ENCODE measurements at places on chromosomes 7 and 10.

DNA sequence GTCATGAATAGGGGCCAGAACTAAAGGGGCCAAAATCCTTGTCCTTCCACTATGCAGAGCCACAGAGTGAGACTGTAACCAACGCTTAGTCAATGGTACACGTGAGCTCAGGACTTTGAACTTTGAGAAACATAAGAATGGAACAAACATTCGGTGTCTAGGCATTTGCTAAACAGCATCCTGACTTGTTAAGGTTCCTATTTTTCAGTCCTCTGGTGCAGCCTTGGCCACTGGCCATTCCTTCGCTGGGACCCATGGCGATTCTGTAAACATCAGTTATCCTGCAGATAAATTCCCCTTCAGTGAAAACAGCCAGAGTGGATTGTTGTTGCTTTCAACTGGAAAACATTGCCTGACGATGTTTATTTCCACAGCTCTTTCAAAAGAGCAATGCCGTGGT, 266.8 kb downstream of the SORCS1 start:
- peak; percentile 72 for DNase-seq

DNA sequence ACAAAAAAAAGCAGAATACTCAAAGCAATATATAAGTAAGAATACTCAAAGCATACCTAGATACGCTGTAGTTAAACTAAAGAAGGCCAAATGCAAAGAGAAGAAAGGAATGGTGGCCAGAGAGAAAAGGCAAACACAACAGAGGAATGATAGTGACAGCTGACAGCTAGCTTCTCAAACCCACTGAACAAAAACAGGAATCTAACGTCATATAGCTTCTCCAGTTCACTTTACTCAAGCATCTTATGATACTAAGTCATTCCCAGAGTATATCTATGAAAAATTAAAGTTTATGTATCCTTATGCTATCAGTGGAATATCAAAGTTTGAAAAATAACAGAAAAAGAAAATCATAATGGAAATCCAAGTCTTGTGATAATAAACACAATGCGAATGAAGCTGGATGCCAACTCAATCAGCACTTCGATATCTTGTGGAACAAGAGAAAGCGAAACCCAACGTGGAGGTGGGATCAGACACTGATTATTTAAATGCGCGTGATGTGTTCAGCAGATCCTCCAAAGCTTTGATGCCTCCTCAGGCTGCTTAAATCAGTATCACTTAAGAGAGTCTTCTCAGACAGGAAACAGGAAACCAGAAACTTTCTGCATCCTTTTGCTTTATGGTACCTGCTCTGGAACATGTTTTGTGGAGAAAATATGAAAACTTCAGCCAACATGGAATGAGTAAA, 102.8 kb downstream of the PIP4K2A start:
- peak; percentile 79 for DNase-seq

DNA sequence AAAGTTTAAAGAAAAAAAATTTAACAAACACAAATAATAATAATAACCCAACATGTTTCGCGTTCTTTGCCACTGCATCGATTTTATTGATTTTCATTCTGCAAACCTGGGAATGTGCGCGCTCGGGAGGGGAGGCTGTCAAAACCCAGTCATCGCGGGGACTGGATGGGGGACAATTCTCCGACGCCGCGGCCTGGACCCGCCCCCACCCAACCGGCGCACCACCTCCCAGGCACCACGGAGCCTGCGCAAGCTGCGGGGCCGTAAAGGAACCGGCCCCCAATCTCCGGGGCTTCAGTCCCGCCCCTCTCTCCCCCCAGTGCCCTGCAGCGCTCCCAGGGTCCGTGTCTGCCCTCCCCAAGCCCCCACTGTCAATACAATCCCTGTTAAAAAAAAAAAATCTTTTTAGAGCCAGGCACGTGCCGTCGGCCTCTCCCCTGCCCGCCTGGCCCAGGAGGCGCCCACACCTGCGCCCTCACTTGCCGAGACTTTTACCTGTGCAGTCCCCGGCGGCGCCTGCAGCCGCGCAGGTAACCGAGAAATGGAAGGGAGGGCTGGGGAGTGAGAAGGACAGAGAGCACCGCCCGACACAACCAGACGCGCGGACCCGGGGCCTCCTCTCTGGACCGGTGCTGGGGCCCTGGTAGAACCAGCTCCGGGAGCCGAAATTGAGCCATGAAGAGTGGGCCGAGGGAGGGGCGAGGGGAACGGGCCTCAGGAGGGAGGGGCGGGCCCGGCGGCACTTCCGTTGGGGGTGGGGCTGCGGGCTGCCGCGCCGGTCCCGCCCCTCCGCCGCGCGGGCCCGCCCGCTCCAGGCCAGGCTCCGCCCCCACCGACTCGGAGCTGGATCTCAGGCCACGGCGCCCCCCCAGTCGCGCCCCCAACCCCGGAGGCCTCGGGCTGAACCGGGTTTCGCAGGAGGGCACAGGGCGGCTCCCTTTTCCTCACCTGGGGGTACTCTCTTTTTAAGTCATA, 7.6 kb upstream of the ZNF503 start:
- peak; percentile 77 for DNase-seq

GRCh38 chr10:129277841-129278240, 189.2 kb upstream of the MGMT start:
- DNase-seq = no peak

DNA sequence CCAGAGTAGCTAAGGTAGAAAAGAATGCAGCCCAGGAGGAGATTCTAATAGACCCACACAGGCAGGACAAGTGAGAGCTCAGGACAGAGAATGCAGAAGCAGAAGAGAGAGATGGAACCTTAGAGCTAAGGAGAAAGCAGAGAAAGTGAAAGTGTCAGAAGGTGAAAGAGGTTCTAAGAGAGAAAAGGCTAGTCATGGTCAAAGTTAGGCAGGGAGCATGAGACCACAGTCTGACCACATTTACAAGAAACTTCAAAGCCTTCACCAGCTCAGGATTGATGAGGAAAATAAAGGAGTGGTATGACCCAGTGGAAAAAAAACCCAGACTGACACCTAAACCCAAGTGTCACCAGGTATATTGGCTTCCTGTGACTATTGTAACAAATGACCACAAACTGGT, 131.8 kb upstream of the WDR11 start:
- no peak for DNase-seq

GRCh38 chr10:44245601-44245938, 139.3 kb downstream of the CXCL12 start:
- DNase-seq = no peak

DNA sequence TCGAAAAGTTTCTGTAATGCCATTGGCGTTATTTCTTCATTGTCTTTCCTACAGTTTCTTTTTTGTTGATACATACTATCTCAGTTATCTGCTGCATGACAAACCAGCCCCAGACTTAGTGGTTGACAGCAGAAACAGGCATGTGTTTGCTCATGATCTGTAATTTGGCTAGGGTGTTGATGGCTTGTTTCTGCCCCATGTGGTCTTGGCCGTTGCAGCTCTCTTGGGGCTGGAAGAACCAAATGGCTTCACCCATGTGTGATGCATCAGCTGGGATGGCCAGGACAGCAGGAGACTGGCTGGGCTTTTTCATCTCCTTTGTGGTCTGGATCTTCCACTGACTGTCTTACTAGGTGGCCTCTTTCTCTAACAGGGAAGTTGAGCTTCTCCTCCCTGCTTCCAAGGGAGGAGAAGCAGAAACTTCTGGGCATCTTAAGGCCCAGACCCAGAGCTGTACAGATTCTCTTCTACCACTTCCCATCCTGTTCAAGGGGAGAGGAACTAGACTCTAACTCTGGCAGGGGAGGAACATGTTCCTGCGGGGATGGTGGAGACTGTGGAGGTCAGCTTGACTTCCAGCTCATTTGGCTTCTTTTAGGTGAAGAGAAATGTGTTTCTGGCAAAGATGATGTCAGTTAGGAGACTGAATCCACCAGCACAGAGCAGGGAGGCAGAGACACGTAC, 89.3 kb downstream of the FANK1 start:
- no peak for DNase-seq

GRCh38 chr7:94908323-94909178, 1.2 kb downstream of the PPP1R9A start:
- peak; percentile 49 for DNase-seq

DNA sequence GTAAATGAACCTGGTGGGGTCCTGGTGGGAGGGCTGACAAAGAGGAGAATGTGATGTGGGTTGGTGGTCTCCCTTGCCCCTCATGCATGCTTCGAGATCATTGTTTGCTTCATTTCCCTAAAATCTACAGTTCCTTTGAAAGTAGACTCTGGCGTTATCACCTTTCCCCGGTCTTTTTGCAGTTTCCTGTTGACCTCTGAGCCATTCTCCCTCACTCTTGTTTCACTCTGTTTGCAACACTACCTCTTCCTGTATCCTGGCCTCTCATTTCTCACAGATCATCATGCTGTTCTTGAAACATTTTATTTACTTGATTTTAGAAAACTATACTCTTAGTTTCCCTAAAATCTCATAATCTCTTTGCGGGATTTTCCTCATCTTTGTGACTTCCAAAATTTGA, 179.8 kb downstream of the WNT2 start:
- no peak for DNase-seq

GRCh38 chr7:132298790-132299189, 277.5 kb downstream of the PLXNA4 start:
- no peak for DNase-seq

GRCh38 chr10:59711871-59712494, 2.3 kb upstream of the SLC16A9 start:
- no peak for DNase-seq

GRCh38 chr10:43392748-43393147, 16.2 kb downstream of the HNRNPF start:
- no peak for DNase-seq

- no peak for DNase-seq
Measured at GRCh38 chr7:140206616-140207389, 30.0 kb upstream of the KDM7A start.

DNA sequence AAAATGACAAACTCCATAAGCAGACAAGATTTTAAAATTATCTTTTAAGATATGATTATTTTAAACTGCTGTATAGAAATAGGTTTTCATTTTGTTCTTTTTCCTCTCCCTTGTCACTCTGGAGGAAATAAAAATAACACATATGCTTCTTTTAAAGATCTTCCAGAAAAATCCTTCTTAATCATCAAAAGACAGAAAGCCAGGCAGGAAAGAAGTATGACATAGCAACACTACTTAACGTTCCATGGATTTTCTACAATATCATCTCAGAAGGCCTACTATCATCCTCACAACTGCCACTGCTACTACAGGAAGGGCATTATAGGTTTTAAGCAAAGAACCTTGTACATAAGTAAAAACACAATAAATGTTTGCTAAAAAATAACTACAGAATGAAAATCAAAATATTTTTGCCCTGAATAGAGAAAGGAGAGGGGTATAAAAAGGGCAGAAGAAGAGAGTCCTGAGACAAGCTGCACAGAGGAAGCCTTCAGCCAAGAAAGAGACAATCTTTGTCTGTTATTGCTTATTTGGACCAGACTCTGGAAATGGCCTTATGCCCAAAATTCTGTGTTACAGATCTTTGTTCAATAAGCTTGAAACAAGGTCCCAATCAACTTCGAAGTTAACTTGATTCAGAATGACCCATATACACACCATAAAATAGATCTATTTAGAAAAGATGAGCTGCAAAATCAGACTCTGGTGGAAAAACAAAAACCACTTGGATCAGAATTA, 67.8 kb downstream of the ABI1 start:
- DNase-seq = no peak

DNA sequence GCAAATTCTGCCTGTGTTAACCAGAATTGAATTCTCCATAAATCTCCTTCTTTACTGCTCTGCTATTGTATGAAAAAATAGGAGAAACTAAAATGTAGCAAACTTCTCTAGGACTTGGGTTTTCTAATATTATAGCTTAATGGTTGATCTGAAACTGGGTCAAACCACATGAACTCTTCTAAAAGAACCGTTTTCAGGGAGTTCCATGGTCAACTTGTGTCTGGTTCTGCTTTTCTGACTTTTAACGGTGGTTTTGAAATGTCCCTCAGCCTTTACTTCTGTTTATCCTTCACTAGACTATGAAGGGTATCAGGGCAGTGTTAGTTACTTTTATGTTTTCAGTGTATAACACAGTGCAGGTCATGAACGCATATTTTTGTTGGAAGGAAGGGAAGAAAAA, 242.2 kb downstream of the TSPAN12 start:
- no peak for DNase-seq

DNA sequence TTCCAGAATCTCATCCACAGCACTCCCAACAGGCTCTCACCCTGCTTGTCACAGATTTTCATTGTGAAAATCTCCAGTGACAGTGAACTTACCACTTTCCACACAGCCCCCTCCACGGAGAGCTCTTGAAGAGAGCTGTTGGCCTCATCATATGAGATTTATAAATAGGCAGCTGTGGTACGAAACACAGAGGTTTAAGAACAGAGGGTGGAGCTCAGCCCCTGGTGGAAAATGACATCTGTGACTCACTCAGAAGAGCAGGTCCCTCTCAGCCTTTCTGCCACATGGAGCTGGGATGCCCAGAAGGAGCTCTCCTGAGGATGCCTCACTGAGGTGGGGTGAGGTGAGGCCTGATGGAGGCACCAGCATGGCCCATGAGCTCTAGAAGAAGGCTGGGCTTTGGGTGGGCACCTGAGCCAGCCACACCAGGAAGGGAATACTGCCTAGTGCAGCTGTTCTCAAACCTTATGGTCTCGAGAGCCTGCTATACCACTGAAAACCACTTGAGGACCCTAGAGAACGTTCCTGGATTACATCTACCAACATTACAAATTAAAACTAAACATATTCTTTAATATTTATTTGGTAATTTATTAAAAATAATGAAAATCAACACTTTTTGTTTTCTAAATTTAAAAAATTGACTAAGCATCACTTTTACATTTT, 25.8 kb upstream of the EEPD1 start:
- no peak for DNase-seq

DNA sequence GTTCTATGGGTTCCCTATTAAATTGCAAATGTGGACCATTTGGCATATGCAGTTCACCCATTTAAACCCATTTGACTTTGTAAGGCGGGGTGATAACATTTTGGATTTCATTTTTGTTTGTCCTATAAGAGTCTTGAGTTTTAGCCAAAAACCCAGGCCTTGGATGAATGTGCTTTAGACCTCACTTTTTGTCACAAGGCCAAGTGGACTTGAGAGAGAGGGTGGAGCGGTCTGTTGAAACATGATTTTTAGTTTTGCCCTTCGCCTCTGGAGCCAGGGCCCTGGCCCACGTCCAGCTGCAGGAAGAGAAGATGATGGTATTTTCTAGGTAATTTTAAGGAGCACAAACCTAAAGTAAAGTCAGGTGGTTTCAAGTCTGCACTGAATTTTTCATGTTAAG, 260.1 kb downstream of the SLC25A13 start:
- no peak for DNase-seq

GRCh38 chr7:73606801-73607691, 17.3 kb downstream of the MLXIPL start:
- peak; percentile 31 for DNase-seq

DNA sequence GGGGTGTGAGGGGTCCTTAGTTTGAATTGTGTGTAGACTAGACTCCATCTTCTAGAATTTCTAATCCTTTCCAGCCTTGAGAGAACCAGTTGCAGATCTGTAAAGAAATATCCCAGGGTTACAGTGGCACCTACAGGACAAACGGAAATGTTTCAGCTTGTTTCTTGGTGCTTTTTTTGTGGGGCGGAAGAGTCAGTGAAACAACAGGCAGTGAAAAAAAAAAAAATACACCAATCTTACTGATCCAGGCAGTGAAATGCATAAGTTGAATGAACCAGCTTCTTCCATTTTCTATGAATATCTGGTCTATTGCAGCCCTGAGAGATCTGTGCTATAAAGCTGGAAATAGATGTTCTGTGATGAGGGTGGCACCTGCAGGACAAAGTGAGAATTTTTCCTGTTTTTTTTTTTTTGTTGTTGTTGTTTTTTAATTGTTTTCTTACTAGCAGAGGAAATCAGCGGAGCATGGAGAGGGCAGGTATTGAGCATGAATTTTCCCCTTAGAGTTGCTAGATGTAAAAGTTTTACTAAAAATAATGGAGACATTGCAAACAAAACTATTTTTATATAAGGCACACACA, 81.9 kb upstream of the DYNC1I1 start:
- DNase-seq = no peak

- DNase-seq = no peak
Measured at GRCh38 chr10:124035928-124036558, 57.4 kb downstream of the CHST15 start.

Data from Peyer's patch (tissue), 4 donors.